ENCODE measurements at places on chromosomes 4 and X.

- no peak for DNase-seq
Observed at GRCh38 chrX:132875650-132876522, 82.5 kb downstream of the HS6ST2 start.

GRCh38 chr4:153154007-153154975, 50.0 kb upstream of the TRIM2 start:
- DNase-seq = no peak

DNA sequence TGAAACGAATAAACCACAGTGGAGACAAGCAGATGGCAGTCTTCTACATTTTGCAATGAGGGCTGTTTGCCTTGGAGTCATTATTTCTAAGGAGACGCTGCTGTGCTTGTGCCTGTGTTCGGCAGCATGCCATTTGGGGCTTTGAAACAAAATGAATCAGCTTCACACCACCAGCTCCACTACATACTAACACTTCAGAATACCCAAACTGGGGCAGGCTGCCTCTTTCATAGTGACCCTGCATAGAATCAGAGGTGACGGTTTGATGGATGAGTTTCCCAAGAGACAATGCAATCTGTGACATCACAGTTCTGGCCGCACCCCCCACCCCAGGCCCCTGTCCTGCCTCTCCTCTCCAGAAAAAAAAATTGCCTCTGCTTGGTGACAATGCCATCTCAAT, 57.1 kb upstream of the MID1 start:
- DNase-seq = no peak

GRCh38 chrX:23511793-23512192, 155.5 kb upstream of the PRDX4 start:
- DNase-seq = no peak

- DNase-seq = no peak
Observed at GRCh38 chr4:73864365-73864764, 4.8 kb upstream of the CXCL1 start.

- DNase-seq = no peak
Observed at GRCh38 chrX:264634-265455, 16.3 kb upstream of the PLCXD1 start.

DNA sequence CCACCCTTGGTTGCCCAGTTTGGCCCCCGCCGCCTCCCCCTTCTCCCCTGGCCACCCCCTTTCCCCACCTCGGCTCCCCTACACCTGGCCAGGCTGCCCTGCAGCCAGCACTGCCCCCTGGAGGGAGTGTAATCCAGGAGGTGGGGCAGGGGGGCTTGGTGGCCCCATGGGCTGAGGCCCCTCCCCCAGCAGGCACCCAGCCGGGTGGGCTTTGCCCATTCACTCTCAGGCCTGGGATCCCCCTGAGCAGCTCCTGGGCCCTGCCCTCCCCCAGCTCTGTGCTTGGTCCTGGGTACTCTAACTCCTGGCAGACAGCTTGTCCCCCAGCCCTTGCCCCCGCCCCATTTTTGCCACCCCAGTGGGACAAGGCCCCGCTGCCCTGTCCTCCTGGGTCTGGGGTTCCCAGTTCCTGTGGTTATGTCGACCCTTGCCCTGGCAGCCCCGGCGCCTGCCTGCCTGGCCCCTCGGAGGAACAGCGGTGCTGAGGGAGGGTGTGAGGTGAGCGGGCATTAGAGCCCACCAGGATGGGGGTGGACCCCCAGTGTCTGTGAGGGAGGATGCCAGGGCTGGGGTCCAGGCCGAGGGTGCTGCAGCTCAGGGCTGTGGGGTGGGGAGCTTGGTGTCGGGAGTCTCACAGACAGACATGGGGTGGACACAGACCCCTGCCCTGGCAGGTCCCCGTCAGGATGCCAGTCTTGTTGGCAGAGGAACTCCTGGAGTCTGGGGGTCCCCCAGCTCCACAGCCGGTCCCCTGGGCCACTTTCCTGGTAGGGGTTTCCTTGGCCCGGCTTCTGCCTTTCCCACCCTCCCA, 10.2 kb downstream of the NAT8L start:
- DNase-seq = no peak

DNA sequence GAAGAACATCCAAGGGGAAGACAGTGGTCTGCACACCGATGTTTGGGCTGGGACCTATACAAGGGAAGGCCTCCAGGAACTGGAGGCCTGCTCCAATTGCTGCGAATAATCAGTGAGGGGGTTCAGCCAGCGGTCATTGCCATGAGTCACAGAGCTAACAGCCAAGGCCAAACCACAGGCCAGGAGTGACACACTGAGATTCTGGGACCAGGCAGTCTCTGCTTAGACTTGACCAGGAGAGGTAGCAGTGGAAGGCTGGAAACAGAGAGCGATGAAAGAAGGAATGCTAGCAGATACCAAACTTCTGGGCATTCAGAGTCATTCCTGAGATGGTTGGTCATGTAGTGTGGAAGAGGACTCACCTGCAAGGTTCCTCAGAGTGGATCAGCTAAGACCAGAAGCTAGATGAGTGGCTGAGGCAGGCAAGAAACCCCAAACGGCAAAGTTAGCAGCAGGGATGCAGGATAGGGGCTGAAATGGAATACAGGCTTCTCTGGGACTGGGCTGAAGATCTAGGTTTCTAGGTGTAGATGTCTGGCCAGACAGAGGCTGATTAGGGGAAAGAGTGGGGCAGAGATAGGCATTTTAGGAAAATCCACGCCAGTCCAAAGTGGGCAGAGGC, 54.7 kb downstream of the CNGA2 start:
- no peak for DNase-seq

GRCh38 chr4:168735735-168736134, 238.9 kb downstream of the PALLD start:
- no peak for DNase-seq

- DNase-seq = no peak
Observed at GRCh38 chr4:154492288-154492687, 689 bp upstream of the DCHS2 start.

- no peak for DNase-seq
Observed at GRCh38 chr4:127309369-127310102, 323.2 kb upstream of the INTU start.

DNA sequence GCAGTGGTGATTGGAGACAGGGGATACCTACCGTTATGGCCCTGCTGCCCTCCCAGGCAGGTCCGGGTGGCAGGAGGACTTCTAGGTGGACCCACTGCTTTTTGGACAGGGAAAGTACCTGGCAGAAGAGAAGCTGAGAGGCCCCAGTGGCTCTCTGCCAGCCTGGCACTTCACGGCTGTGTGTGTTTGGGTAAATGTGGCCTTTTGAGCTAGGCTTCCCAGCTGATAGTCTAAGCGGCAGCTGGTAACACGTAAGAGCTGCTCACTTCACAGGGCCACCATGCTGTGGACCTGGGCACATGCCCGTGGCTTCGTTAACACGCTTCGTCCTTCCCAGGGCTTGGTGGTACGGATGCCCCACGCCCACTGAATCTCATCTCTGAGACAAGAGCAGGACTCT, 92.0 kb upstream of the CLCN4 start:
- DNase-seq = no peak

- DNase-seq = no peak
Observed at GRCh38 chr4:886244-886643, 45.9 kb downstream of the GAK start.

GRCh38 chrX:39320165-39320564, 518.9 kb downstream of the MID1IP1 start:
- DNase-seq = no peak

GRCh38 chrX:5632061-5632614, 596.5 kb downstream of the NLGN4X start:
- no peak for DNase-seq

GRCh38 chr4:97394653-97395052, 748.6 kb downstream of the STPG2 start:
- DNase-seq = no peak

DNA sequence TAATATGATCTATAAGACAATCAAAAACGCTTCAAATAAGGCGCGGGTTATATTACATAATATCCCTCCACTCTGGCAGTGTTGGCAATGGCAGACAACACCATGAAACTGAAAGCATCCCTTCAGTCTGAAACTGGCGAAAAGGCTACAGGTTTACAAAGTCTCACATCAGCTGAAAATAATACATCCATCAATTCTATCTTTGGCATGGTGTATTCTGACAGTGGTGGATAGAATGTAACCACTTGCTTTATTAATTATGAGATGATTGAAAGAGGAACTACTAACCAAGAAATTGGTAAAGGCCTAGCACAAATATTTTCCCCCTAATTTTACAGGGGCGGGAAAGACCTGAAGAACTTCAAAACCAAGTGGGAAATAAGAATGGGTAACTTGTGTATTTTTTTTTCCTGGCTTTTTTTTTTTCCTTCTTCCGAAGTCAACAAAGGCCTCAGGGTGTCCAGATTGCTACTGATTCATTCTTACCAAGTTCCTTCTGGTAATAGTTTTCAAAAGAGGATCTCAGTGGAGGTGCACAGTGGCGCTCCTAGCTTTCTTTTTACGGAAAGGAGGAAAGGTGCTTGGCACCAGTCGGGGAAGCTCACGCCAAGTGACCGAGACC, 728 bp downstream of the UBA6 start:
- DNase-seq = no peak

- no peak for DNase-seq
Observed at GRCh38 chr4:7815981-7816380, 123.7 kb downstream of the AFAP1 start.

DNA sequence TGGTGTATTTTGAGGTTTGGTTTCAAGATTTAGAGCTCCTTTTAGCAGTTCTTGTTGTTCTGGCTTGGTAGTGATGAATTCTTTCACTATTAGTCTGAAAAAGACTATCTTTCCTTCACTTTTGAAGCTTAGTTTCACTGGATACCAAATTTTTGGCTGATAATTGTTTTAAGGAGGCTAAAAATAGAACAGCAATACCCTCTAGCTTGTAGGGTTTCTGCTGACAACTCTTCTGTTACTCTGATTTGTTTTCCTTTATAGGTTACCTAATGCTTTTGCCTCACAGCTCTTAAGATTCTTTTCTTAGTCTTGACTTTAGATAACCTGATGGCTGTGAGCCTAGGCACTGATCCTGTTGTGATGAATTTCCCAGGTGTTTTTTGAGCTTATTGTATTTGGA, 33.6 kb upstream of the HEPH start:
- no peak for DNase-seq

DNA sequence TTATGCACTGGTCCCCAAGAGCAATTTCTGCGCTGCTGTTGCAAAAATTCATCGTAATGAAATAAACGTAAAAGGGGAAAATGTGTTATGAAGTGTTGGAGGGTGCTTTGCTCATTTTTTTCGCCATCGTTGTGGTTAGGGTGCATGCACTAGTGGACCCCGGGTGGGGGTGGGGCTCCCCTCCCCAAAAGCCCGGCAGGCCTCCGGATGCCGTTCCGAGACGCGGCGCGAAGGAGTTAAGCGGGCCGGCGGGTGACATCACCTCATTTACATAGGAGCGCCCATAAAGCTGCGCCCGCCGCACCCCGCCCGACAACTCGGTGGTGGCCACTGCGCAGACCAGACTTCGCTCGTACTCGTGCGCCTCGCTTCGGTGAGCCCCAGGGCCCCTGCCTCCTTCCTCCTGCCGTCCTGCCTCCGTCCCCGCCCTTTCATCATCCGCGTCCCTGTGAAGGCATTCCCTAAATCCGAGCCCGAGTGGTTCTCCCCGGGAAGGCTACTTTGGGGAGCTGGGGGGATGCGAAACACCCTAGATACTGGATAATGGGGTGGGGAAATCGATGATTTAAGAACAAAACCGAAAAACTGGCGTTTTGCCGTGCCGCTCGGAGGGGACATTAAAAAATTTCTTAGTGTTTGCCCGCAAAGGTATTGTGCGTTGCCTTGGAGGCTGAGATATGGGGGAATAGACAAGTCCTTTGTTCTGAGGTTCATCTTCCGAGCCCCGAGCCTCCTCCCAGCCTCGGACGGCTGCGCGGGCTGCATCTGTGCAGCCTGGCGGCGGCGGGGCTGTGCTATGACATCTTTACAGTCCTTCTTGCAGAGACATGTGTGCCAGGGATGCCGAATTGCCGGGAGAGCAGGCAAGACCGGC, at the start of gene TMSB4X:
TMSB4X (plus strand) TSS at position 315 of the 874 bp plus-strand sequence.
- peak; percentile 80 for DNase-seq

GRCh38 chr4:144646523-144647094, 653 bp downstream of the HHIP start:
- no peak for DNase-seq

GRCh38 chr4:36333303-36333877, 52.0 kb downstream of the DTHD1 start:
- no peak for DNase-seq

GRCh38 chr4:181896614-181897013, 346.6 kb upstream of the TENM3 start:
- no peak for DNase-seq

GRCh38 chr4:77012726-77013125, 63.1 kb downstream of the CCNI start:
- DNase-seq = no peak

- DNase-seq = no peak
Observed at GRCh38 chrX:37817176-37817575, 30.2 kb downstream of the DYNLT3 start.

GRCh38 chr4:39631700-39632079, 7.0 kb downstream of the SMIM14 start:
- no peak for DNase-seq

DNA sequence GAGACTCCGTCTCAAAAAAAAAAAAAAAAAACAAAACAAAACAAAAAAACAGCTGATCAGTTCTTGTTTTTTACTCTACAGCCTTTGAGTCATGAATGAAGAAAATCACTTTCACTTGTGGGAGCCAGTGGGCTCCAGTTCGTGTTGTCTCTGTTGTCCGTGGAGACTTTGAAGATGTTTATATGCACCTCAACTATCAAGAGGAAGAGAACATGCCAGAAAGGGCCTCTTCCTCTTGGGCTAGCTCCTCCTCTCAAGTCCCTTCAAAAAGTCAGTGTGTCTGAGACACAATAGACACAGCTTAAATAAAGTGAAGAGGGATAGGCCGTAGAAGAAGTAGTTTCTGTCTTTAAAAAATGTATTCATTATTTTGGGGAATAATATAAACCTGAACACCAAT, 182.7 kb downstream of the KDR start:
- peak; percentile 25 for DNase-seq

DNA sequence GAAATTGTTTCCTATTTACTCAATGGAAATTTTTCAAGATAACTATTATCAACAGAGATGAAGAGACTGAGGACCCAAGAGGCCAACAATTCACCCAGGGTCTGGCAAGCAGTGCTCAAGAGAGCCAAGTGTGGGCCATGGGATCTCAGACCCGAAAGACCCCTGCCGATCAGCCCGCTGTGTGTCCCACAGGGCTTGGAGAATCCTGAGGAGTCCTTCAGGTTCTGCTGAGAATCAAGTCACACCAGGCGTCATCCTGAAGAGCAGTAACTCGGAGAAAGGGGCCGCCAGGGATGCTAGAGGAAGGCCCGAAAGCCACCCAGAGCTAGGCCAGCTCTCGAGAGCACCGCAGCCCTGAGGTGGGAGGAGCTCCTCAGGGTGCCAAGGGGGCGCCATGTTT, 48.7 kb downstream of the FGFRL1 start:
- DNase-seq = no peak

- no peak for DNase-seq
Observed at GRCh38 chr4:161721947-161722346, 441.9 kb downstream of the FSTL5 start.

Measured in activated naive CD4-positive, alpha-beta T cell treated with anti-CD3 and anti-CD28 coated beads, Interleukin-2, amount 50 U/mL, for 72 hours (primary cell).